ENCODE measurements at places on chromosomes 1 and 21.

GRCh38 chr1:200448034-200448762 lies 38.4 kb upstream of the ZNF281 start:
- no peak for DNase-seq

DNA sequence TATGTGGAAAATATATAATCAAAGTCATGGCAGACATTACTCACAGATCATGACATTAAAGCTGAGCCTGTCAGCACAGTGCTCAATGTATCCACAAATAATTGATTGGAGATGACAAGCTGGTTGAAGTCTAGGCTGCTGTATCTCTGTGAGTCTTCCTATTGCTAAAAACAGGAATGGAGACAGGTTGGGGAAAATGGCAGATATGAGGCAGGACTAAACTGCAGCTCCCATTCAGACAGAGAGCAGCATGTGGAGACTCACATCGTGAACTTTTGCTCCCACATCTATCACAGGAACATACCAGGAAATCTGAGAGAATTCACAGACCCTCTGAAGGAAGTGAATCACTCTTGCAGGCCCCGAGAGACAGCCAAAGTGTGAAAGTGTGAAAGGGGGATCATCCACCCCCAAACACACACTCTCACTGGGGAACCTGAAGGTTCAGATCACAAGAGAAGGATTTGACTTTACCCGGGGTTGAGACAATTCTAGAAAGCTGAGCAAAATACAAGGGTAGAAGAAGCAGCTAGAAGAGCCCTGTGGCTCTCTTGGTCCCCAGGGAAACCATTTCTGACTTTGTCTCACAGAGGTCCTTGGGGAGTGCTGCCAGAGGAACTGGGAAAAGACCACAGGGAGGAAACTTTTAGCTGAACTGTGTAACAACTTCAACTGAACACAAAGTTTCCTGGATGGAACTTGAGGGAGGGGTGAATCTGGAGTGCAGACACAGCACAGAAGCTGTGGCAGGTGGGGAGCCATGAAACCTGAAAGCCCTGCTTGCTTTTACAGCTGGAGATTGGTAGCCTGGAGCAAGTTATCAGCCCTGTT lies 173.4 kb downstream of the S1PR1 start:
- DNase-seq = peak; percentile 5

DNA sequence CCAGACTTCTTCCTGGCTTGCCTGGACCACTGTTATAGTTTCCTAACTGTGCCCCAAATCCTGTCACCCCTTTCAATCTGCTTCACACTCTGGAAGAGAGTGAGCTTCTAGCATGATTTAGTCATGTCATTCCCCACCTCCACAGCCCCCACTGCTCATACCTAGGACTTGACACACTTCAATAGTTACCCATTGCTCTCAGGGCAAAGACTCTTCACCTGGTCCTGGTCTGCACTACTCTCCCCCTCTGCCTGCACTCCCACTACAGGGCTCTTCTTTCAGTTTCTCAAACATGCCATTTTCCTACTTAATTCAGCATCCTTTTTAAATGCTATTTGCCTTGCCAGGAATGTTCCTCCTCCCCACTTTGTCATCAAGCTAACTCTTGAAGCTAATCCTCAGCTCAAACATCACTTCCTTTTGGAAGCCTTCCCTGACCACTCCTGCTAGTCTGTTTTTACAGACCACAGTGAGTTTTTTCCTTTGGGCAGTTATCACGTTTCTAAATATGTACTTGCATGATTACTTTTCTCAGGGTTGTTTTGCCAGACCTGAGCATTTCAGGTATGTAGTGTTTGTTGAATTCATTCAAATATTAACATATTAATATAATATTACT lies 24.7 kb downstream of the CYP2J2 start:
- peak; percentile 57 for DNase-seq

GRCh38 chr1:234008591-234008990 lies 104.1 kb downstream of the SLC35F3 start:
- DNase-seq = no peak

DNA sequence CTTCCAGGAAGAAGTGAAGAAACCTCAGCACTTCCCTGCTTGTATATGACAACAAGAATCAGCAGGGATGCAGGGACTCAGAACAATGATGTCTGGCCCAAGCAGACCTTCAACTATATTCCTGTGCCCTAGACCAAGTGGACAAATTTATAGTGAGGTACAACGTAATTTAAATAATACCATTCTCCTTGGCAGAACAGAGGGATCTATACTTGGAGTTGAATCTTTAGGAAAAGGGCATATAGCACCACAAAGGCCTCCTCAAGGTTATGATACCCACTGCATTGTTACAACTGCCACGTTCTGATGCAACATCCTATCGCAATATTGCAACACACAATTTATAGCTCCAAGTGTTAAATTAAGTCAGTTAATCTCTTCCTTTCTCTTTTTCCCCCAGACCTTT lies 29.1 kb upstream of the GFI1 start:
- DNase-seq = no peak

- DNase-seq = no peak
Observed at GRCh38 chr1:93635614-93636543, 45.8 kb downstream of the BCAR3 start.

DNA sequence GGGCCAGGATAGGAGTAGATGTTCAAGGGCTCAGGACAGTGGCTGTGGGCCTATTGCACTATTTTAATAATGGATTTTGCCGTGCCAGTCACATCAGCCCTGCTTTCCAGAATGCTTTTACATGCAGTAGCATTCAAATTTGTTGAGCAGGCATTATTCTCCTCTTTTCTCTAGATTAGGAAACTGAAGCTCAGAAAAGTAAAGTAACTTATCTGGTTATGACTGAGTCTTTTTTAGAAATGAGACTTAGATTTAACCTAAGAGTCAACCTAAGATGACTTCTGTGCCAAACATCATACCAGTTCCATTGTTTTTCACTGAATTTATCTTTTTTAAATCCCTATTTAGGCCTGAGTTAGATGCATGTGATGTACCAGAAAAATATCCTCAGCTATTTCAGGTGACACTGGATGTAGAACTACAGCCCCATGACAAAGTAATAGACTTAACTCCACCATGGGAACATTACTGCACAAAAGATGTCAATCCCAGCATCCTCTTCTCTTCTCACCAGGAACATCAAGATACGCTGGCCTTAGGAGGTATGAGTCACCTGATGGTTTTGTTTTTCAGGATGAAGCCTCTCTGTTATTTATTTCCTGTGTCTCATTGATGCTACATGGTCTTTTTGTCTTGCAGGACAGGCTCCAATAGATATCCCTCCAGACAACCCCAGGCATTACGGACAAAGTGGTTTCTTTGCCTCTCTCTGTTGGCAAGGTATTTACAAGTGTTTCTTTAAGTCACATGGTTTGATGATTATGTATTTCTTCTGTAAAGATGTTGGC lies 31.4 kb upstream of the LEPR start:
- peak; percentile 3 for DNase-seq

GRCh38 chr21:41630249-41630648 lies 122.3 kb upstream of the TMPRSS2 start:
- DNase-seq = peak; percentile 100

GRCh38 chr1:3586986-3587759 lies 24.1 kb downstream of the MEGF6 start:
- peak; percentile 53 for DNase-seq

DNA sequence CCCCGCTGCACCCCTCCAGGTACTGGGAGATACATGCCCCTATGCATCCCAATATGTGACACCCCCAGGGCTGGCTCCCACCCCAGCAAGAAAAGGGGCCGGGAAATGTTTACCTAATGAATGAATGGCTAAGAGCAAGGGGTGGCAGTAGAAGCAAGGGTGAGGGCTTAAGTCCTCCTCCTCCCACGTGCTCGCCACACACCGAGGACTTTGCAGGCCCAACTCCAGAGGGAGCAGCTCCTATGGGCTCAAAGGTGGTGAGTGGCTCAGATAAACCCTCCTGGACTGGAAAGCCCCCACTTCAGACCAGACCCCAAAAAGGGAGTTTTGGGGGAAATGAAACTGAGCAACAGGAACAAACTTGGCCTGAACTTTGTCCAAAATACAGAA lies 11.4 kb downstream of the SLC45A3 start:
- no peak for DNase-seq

DNA sequence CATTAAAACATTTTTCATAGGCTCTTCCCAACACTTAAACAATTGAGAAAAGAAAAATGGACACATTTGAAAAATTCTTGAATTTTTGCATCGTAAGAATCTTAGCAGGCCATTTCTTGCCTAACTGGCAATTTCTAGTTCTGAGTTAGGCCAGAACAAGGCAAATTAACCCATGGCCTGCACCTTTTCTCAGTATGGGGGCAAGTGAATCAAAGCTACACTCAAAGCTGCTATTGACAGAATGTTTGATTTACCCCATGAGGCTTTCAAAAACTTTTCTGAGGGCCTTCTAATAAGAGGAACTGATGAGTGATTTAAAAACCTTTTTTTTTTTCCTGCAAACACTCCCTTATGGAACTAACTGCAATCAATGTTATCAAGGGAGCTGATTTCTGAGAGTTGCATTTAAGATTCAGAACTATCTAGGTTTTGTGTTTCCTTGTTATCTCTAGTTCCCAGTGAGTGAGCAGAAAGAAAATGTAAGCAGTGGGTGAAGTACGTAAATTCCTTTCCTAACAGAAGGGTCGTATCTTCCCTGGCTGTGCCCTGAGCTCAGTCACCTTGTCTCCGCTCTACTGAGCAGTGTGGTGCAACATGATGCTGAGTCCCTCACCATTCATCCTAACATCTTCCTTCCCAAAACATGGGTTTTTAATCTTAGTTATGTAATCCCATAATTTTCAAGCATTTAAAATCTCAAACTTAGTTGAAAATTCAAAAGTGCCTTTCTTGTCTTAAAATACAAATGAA lies 353.7 kb downstream of the DPYD start:
- DNase-seq = no peak

GRCh38 chr1:174080819-174081218 lies 58.7 kb upstream of the RC3H1 start:
- no peak for DNase-seq

- DNase-seq = no peak
Observed at GRCh38 chr21:45303751-45304475, 16.2 kb upstream of the POFUT2 start.

- DNase-seq = peak; percentile 29
Observed at GRCh38 chr1:51445351-51446090, 73.5 kb downstream of the EPS15 start.

GRCh38 chr1:20327467-20327866 lies 36.8 kb downstream of the VWA5B1 start:
- DNase-seq = no peak

DNA sequence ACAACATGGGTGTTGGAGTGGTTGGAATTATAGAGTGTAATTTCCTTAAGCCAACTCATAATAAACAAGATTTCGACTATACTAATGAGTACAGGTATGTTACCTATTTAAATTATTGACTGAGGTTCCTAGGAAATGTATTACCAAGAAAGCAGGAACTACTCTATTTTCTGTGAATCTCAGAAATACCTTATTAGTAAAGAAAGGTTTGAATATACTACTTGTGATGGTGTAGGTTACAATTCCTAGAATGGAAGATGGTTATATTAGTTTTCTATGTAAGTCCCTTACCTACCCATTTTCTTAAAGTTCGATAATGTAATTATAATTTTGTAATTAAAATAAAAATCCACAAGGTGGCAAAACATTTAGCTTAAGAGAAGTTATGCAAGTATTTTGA lies 29.3 kb downstream of the MORC3 start:
- no peak for DNase-seq

DNA sequence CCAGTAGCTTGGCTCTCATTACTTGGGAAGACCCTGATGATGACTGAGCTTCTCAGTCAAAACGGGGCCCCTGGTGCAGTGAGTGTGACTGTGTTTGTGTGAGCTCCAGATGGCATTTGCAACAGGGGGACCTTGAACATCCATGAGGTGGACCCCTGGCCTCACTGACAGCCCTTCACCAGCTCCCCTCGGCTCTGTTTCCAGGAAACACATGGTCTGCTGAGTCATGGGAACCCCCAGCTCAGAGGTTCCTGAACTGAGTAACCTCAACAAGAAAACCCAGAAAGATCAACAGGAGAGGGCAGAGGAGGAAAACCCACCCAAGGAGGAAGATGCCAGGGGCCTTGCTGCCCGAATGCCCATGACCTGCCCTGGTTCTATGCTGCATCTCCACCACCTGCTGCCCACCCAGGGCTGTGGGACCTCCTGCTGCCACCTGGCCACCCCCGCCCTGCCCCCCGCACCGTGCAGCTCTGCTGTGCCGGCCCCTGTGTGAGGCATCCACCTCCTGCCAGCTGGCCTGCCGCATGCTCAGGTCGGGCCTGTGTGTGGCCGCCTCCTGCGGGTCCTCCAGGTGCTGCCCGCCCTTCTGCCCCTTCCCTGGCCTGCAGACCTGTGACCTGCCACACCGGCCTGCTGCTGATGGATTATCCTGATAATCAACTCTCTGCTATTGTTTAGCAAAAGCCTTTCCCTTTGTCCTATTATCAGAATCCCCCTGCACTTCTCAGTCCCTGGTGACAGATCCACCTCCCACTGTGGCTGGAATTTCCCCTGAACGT lies 4.2 kb upstream of the KRTAP12-1 start:
- DNase-seq = no peak

DNA sequence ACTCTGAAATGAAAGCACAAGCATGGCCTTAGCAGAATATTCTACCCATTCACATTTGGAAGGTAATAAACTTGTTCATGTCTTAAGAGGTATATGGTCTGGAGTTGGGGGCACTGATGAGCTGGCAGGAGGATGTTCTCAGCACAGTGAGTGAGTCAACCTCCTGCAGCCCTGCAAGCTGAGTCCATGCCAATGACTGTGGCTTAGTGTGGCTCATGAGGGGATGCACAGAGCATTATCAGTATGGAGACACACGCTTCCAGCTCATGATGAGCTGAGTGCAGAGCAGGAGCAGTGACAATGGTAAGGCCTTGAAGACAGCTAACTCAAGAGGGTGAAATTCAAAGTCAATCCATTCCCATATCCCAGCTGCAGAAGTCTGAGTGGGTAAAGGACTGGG lies 102.3 kb downstream of the TNFSF18 start:
- DNase-seq = peak; percentile 95

DNA sequence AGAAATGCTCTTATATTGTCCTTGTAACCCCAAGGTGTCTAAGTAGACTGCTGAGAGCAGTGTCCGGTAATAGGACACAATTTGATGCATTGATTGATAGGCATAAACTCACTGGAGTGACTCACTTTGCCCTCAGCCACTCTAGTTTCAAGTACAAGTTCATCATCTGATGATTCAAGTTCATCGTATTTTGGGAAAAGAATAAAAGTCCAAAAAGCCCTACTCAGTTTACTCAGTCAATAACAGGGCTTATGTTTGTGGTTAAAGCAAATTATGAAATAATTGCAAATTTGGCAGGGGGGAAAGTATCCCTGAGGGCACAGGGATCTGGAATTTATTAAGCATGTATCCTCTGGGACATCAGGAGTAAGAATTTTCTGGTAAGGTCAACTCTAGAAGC lies 7.6 kb upstream of the ATF3 start:
- DNase-seq = peak; percentile 21

- peak; percentile 63 for DNase-seq
Observed at GRCh38 chr1:76269155-76269554, 194.6 kb downstream of the ST6GALNAC3 start.

DNA sequence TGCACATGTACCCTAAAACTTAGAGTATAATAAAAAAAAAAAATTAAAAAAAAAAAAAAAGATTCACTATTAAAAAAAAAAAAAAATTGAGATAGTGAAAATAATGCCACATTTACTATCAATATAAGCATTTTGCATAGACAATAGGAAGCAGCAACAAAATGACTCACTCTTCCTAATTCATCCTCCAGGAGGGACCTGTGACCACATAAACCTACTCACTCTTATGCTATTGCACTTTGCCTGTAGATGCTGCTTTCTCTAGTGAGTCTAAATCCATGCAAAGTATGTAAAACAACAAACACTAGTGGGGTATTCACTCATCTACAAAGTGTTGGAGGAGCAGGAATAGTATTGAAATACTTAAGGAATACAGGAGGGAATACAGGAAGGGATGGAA lies 2.9 kb downstream of the OR10J5 start:
- DNase-seq = peak; percentile 16

- DNase-seq = peak; percentile 91
Observed at GRCh38 chr1:172398970-172399755, 21.3 kb upstream of the C1orf105 start.
